ENCODE measurements at places on chromosomes 3 and 15.
A peak's percentile ranks its signal among the peaks of the same experiment; 100 is the strongest.

DNA sequence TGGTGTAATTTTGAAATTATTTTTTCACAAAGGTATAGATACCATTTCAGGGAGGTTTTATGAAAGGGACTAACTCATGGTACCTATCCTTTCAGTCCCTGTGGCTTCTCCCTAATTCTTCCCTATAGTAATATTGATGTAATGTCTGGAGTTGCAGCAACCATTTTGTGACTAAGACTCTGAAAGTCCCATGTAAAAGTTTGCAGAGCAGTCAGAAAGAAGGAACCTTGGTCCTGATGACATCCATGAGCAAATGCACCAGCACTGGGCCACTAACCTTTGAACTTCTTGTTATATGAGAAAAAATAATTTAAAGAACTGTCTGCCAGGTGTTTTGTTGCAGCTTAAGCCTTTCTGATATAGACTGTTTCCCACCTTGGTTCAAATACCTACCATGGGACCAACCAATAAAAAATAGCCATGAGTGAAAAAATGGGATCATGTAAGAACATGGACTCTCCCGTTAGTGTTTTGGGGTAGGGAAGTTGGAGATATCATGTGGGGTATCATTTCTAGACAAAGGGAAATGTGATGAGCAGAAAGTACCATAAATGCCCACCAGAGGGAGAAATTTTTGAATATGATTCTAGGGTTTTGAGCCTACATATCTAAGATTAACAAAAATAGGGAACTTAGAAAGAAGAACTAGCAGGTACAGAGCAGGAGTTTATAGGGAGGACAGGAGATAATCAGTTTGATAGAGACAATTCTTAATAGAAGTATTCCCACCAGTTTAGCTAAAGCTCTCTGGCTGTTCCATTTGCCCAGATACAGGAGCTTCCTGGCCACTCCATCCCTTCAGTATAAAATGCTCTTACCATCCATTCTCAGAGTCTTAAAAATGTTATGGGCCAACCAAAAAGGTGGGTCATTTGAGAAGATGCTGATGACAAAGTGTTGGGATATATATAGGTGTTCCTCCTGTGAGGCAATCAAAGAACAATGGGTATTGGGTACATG lies 3.4 kb upstream of the CPOX start:
- DNase-seq, result no peak

DNA sequence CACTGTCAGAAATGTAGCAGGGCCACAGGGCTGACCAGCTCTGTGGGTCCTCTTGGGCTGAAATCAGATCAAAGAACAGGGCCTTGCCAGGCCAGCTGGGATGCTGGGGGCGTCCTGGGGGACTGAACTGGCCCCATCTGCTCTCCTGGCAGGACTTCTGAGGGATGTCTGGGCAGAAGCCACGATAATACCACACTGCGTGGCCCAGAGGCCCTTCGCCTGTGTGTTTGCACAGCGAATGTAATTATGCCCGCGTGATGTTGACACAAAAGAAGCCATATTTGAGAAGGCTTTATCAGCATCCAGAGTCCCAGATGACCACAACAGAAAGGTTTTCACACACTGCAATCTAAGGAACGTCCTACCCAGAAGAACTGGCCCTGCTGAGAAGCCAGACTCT lies 174.0 kb downstream of the RAB11A start:
- no peak for DNase-seq

DNA sequence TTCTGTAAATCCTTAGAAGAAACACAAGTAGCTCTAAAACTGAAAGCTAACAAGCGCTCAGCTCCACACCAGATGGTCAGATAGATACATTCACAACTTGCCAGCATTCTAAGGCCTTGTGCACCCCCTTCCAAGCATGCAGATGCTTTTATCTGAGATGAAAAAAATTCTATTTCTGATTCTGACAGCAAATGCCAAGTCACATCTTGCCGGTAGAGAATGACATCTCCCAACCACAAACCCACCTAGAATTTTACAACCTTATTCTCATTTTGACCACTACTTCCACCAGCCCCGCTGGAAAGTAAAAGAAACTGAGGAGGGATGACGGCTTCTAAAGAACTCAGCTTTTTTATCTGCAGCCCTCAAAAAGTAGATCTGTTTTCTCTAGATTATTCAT lies 57.7 kb downstream of the SUMF1 start:
- no peak for DNase-seq

- DNase-seq, result no peak
Measured at GRCh38 chr15:81955382-81956062, 90.3 kb downstream of the MEX3B start.

GRCh38 chr15:57820119-57820518 lies 113.6 kb downstream of the POLR2M start:
- no peak for DNase-seq

DNA sequence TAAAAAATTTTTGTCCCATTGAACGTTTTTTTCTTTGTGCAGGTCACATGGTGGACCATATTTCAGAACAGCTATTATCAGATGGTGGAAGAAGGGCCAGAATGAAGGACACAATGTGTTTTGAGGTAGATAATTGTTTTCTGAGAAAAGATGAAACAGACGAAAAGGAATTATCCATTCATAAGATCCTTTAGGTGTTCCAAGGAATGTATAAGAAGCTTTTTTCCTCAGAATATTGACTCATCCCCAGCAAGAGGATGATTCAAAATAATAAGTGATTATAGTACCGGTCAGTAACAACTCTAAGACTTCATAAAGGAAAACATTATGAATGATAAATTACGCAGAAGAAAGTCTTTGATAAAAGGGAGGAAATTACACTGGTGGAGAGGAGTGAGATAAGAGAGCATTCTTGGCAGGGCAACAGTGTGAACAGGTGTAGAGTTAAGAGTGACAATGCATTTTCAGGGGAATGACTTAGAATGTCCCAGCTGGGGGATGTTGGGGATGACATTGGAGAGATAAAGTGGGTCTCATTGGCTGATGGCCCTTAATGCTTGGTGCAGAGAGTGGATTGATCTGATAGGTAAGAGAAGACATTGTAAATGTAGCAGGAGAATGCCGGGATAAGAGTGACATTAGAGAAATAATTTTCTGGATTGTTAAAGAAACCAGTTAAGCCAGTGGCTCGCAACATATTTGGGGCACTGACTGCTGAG lies 27.0 kb upstream of the AQP9 start:
- no peak for DNase-seq

- DNase-seq, result no peak
Measured at GRCh38 chr15:50355619-50355905, 564 bp upstream of the GABPB1 start.

DNA sequence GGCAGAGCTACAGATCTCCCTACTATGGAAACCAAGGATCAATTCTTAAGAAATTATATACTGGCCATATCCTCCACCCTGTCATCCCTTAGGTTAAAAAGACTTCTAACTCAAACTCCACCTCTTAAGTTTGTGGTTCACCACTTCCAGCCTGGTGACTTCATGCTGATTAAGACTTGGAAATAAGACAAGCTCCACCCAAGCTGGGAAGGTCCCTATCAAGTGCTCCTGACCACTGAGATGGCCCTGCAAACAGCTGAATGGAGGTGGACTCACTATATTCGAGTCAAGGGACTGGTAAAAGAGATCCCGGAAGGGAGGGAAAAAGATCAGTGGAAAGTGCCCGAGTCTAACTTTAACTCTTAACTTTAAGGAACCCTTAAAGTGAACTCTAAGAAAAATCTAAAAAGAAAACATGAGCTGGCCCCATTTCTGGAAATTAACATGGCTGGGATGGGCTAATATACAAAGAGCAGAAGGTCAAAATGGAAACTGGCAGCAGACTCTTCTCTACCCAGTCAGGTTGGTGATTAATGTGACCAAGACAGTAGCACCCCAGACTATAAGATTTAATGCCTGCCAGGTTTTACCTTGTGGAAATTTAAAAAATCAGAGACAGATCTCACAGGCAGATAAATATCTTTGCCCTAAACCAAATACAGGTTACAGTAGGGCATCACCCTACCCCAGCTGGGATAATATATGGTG lies 43.9 kb downstream of the PPCDC start:
- no peak for DNase-seq

DNA sequence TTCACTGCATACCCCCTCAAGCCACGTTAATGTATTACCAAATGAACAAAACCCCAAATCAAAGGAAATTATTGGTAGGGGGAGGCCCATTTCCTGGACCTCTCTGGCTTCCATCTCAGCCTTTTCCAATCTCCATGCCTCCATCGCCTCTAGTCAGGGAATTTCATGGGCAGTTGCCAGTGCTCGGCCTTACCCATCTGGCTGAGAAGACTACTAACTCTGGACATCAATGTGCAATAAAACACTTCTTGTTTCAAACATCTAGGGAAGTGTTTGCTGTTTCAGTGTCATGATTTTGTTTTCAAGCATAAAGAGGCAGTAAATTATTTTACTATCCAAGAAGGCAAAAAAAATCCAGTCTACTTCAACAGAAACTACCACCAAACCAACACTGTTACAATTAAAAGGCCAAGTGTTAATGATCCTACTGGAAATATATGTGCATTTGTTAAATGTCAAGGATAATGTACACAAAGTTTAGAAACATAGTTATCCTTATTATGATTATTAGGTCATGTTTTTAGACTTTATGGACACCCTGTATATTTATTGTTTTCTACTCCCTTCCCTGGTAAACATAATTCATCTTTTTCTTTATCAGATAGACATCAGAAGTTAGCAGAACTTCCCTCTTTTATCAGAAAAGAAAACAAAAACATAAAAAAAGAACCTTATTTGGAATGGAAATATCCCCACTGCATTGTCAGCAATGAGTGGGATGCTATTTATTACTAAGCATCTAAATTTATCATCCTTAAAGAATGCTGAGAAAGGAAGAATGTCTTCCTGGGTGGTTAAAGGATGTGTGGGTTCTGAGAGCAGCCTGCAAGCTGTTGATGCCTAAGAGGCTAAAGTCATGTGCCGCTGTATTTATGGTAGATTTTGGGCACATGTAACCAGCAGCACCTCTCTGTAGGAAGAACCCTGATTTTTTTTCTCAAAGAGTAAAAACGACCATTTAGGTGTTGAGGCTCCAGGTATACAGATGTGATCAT lies 15.2 kb downstream of the LDHAL6B start:
- DNase-seq, result no peak

GRCh38 chr3:53805463-53806159 lies 40.6 kb downstream of the CHDH start:
- DNase-seq, result no peak

GRCh38 chr3:4846543-4846942 lies 132.7 kb upstream of the BHLHE40 start:
- DNase-seq, result no peak

GRCh38 chr3:160676547-160677303 lies at the start of gene ARL14:
TSS of gene ARL14 (plus strand) at chr3:160677160. CDS start at chr3:160677347, 187 bp downstream.
- DNase-seq, result peak; percentile 56

All from trophoblast cell (in vitro differentiated cells and primary cell).